GM12878 (cell line): ENCODE measurements at places on chromosomes 12 and 14. TPM values are rescaled to one million over a fixed set of nuclear protein-coding genes. Genes with fewer than 3 reads are reported as not detected.

GRCh38 chr12:115072712-115073111, 388.7 kb upstream of the TBX3 start:
- H3K4me3 ChIP-seq, result no peak overlapping the region
- DNase-seq, result no peak
- no peaks in the 10 kb centered on the region for H3K4me1 ChIP-seq
- no peak overlapping the region for H3K27ac ChIP-seq
- no peaks in the 10 kb centered on the region for H3K36me3 ChIP-seq

GRCh38 chr12:121697093-121697698, 15.4 kb upstream of the TMEM120B start:
- DNase-seq, result no peak
- H3K36me3 ChIP-seq, result no peaks in the 10 kb centered on the region
- H3K27ac ChIP-seq, result no peak overlapping the region
- no peaks in the 10 kb centered on the region for H3K27me3 ChIP-seq

- no peaks in the 10 kb centered on the region for H3K27me3 ChIP-seq
- no peaks in the 10 kb centered on the region for H3K36me3 ChIP-seq
- H3K4me1 ChIP-seq, result no peaks in the 10 kb centered on the region
- no peak for DNase-seq
Observed at GRCh38 chr14:54688229-54688628, 121.3 kb downstream of the SAMD4A start.

GRCh38 chr14:67413806-67414769, 2.1 kb upstream of the PLEK2 start:
- no peaks in the 10 kb centered on the region for H3K4me1 ChIP-seq
- H3K27me3 ChIP-seq, result no peaks in the 10 kb centered on the region; the same call in 1 of the 2 replicates
- H3K36me3 ChIP-seq, result no peaks in the 10 kb centered on the region
- DNase-seq, result no peak
- H3K4me3 ChIP-seq, result no peak overlapping the region

- H3K36me3 ChIP-seq, result no peaks in the 10 kb centered on the region
- no peaks in the 10 kb centered on the region for H3K4me1 ChIP-seq
- no peak overlapping the region for H3K27ac ChIP-seq
- no peak for DNase-seq
Observed at GRCh38 chr12:8661751-8662150, 875 bp downstream of the MFAP5 start.

DNA sequence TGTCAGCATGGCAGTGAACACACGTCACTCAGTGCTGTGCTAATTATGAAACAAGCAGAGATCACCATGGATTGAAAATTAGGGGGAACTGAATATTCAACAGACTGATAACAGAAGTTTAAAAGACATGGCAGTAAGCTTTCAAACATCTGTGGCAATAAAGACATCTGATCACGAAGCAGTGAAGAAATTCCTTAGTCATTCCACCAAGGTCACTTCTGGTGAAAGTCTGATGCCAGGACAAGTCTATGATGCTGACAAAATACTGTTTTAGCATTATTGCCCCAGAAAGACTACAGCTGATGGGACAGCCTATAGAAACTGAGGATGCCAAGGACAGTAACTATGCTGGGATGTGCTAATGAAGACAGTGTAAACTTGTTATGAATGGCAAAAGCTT, 126.9 kb upstream of the RBM19 start:
- DNase-seq, result no peak
- no peak overlapping the region for H3K4me3 ChIP-seq
- no peaks in the 10 kb centered on the region for H3K27me3 ChIP-seq
- H3K36me3 ChIP-seq, result no peaks in the 10 kb centered on the region

GRCh38 chr12:92614502-92614901, 88.3 kb upstream of the PLEKHG7 start:
- DNase-seq, result no peak
- no peak overlapping the region for H3K27ac ChIP-seq
- no peaks in the 10 kb centered on the region for H3K36me3 ChIP-seq
- no peaks in the 10 kb centered on the region for H3K4me1 ChIP-seq

DNA sequence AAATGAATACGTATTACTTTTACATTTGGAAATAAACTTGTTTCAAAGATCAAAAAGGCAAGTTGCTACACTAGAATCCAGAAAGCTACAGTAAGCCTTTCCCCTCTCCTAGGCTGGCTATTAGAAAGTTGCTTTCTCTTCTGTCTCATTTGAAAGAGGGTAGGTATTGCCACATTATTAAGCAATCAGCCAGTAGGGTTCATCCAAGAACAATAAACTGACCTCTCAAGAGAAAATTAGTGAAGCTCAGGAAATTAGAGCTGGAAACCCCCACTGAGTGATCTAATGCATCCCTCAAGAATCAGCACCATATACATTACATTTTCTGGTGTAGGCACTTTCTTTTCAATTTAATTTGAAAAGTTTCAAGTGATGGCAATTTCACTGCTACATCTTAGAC, 4.5 kb upstream of the TMEM233 start:
- no peaks in the 10 kb centered on the region for H3K36me3 ChIP-seq
- H3K27me3 ChIP-seq, result no peaks in the 10 kb centered on the region; the same call in 1 of the 2 replicates
- no peak overlapping the region for H3K4me3 ChIP-seq

GRCh38 chr12:12081836-12082497, 11.2 kb downstream of the BCL2L14 start:
- no peaks in the 10 kb centered on the region for H3K4me1 ChIP-seq
- peak; percentile 39 for DNase-seq

GRCh38 chr14:96370528-96370927, 7.2 kb downstream of the GSKIP start:
- 0 out of 2 replicates have a peak, but pooled peaks cover 2% of the 10 kb centered on the region for H3K36me3 ChIP-seq
- no peak for DNase-seq
- H3K27ac ChIP-seq, result no peak overlapping the region

DNA sequence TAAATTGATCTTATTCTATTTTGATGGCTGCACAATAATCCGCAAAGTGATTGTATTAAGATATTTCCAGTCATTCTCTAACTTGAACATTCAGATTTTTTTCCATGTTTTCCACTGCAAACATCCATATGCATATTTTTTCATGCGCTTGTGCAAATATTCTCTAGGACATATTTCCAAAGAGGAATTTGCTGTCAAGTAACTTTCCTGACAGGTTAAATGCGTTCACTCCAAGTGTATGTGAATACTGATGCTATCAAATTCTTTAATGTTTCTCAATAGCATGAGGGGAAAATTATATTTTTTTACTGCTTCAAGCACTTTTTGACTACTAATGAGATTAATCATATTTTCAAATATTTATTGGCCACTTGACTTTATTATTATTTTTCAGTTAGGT, 135.3 kb upstream of the LGR5 start:
- H3K27me3 ChIP-seq, result no peaks in the 10 kb centered on the region
- H3K4me1 ChIP-seq, result no peaks in the 10 kb centered on the region
- no peaks in the 10 kb centered on the region for H3K36me3 ChIP-seq
- no peak overlapping the region for H3K4me3 ChIP-seq

GRCh38 chr12:69469854-69470188, 367 bp upstream of the FRS2 start:
- no peaks in the 10 kb centered on the region for H3K27me3 ChIP-seq
- H3K36me3 ChIP-seq, result no peaks in the 10 kb centered on the region
- peaks cover 8% of the 10 kb centered on the region; the same call in 1 of the 2 replicates for H3K4me1 ChIP-seq
- H3K27ac ChIP-seq, result peak overlapping the region; percentile 91

DNA sequence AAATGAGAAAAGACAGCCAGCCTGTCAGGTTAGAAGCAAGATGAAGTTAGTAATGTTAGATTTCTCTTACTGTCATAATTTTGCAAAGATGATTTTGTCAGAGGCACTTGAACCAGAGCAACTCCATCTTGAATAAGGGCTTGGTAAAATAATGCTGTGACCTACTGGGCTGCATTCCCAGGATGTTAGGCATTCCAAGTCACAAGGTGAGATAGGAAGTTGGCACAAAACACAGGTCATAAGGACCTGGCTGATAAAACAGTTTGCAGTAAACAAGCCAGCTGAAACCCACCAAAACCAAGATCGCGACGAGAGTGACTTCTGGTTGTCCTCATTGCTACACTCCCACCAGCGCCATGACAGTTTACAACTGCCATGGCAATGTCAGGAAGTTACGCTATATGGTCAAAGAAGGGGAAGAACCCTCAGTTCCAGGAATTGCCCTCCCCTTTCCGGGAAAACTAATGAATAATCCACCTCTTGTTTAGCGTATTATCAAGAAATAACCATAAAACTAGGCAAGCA, 1313.5 kb upstream of the TMEM132C start:
- no peak for DNase-seq
- no peak overlapping the region for H3K4me3 ChIP-seq
- no peaks in the 10 kb centered on the region for H3K4me1 ChIP-seq
- no peaks in the 10 kb centered on the region for H3K27me3 ChIP-seq
- H3K36me3 ChIP-seq, result no peaks in the 10 kb centered on the region

- no peak overlapping the region for H3K4me3 ChIP-seq
- no peaks in the 10 kb centered on the region for H3K4me1 ChIP-seq
- H3K27me3 ChIP-seq, result no peaks in the 10 kb centered on the region
- no peak overlapping the region for H3K27ac ChIP-seq
- no peak for DNase-seq
Observed at GRCh38 chr12:43815416-43815815, 9.3 kb upstream of the TWF1 start.

DNA sequence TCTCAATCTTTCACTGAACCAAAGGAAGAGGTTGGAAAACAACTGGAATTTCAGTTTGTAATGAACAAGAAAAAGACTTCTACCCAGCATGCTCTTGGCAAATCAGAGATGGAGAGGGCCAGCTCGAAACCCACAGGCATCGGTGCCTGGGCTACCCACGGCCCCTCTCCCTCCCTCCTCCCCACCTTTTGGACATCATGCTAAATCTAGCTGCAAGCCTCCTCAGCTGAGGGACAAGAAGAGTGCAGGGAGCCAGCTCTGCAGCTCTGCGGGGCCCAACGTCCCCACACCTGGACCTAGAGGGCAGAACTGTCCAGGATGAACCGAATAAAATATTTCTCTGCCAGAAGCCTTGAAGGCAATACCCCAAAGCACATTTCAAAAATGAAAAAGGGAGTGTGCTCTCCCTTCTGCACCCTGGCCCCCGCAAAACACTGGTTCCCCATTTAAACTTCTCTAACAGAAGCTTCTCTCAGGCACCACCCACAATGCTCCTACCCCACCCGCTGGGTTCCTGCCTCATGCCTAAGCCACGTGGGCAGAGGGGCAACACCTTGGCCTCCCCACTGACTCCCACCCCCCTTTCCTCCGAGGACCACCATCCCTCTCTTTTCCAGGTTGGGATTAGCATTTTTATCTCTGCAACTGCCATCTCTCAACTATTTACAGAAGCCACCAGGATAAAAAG, 8.2 kb downstream of the CAMKK2 start:
- H3K4me3 ChIP-seq, result no peak overlapping the region
- no peak overlapping the region for H3K27ac ChIP-seq
- H3K36me3 ChIP-seq, result no peaks in the 10 kb centered on the region
- H3K27me3 ChIP-seq, result no peaks in the 10 kb centered on the region

- no peak for DNase-seq
- H3K27ac ChIP-seq, result no peak overlapping the region
- H3K27me3 ChIP-seq, result no peaks in the 10 kb centered on the region
- H3K36me3 ChIP-seq, result no peaks in the 10 kb centered on the region
- no peak overlapping the region for H3K4me3 ChIP-seq
- H3K4me1 ChIP-seq, result no peaks in the 10 kb centered on the region
Observed at GRCh38 chr12:16269946-16270345, 7.5 kb downstream of the SLC15A5 start.

- peaks cover 18% of the 10 kb centered on the region for H3K4me1 ChIP-seq
- H3K27ac ChIP-seq, result no peak overlapping the region
- no peaks in the 10 kb centered on the region; the same call in 1 of the 2 replicates for H3K27me3 ChIP-seq
- DNase-seq, result no peak
- H3K36me3 ChIP-seq, result no peaks in the 10 kb centered on the region
Observed at GRCh38 chr12:51976376-51977160, 25.1 kb downstream of the ACVR1B start.

DNA sequence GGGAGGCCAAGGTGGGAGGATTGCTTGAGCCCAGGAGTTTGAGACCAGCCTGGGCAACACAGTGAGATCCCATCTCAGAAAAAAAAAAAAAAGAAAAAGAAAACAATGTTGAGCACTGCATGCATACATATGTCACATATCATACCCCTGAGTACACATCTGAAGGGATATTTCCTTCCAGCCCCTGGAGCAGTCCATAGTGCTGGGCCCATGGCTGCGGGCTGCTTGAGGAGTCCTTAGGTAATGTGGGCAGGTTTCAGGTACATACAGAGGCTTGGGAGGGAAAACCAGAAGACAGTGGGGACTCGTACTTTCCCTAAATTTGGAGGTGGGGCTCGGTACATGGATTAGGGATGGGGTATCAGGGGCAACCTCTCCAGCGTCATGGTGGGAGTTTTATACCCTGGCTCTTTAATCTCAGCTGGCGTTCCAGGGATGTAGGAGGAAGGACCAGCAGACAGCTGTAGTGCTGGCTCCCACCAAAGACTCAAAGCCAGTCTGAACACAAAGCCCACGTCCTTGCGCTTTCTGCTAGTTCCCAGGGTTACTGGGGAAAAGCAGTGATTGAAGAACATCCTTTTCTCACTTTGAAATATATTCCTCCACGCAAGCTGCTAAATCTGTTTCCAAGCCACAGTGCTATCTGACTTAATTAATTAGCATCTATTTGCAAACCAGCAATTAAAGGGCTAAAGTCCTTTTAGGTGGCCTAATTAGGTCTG, 5.2 kb downstream of the OTUB2 start:
- H3K4me3 ChIP-seq, result no peak overlapping the region
- H3K27ac ChIP-seq, result no peak overlapping the region
- no peaks in the 10 kb centered on the region for H3K36me3 ChIP-seq
- no peaks in the 10 kb centered on the region for H3K27me3 ChIP-seq

GRCh38 chr12:82625523-82625922, 61.2 kb upstream of the TMTC2 start:
- H3K27ac ChIP-seq, result no peak overlapping the region
- H3K4me1 ChIP-seq, result no peaks in the 10 kb centered on the region
- no peak for DNase-seq
- H3K4me3 ChIP-seq, result no peak overlapping the region
- H3K36me3 ChIP-seq, result no peaks in the 10 kb centered on the region

GRCh38 chr12:29309320-29309902, 71.6 kb downstream of the ERGIC2 start:
- no peak overlapping the region for H3K4me3 ChIP-seq
- no peaks in the 10 kb centered on the region for H3K27me3 ChIP-seq

DNA sequence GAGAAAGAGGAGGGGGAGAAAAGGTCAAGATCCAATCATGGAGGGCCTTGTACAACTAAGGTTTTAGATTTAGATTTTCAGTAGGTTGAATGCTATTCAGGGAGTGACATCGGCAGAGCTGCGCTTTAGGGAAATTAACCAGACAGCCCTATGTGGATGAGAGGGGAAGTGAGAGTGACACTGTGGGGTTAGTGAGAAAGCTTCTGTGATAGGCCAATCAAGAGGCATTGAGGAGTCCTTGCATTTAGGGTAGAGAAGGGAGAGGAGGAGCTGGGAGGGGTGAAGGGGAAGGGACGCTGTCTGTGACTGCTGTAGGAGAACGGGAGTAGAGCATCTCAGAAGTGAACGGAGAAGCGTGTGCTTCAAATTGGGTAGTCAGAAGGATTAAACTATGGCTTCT, 3.4 kb downstream of the HSD17B6 start:
- H3K27me3 ChIP-seq, result no peaks in the 10 kb centered on the region
- DNase-seq, result peak; percentile 70
- no peak overlapping the region for H3K4me3 ChIP-seq
- H3K36me3 ChIP-seq, result no peaks in the 10 kb centered on the region
- H3K4me1 ChIP-seq, result peaks cover 12% of the 10 kb centered on the region

GRCh38 chr12:99413751-99414150, 233.8 kb upstream of the GARIN6 start:
- no peaks in the 10 kb centered on the region for H3K27me3 ChIP-seq
- no peak overlapping the region for H3K4me3 ChIP-seq
- DNase-seq, result no peak
- no peaks in the 10 kb centered on the region for H3K36me3 ChIP-seq
- no peaks in the 10 kb centered on the region for H3K4me1 ChIP-seq
- H3K27ac ChIP-seq, result no peak overlapping the region

The CLSTN3 gene
- 17.1 and 24.7 TPM in 2 replicates for total RNA-seq

The HOMEZ gene
- total RNA-seq, result 15.2 and 15.3 TPM in 2 replicates

The MYRFL gene
- total RNA-seq, result 0.38 and 0.72 TPM in 2 replicates

The USP15 gene
- total RNA-seq, result 84.8 and 85.1 TPM in 2 replicates

The NGB gene
- total RNA-seq, result not detected in 2 replicates

The PRKD1 gene
- 0.56 TPM in 1 of 2 replicates, not detected in the other for total RNA-seq

The HELB gene
- total RNA-seq, result 5.8 and 6.4 TPM in 2 replicates

The PTPRR gene
- total RNA-seq, result 0.15 and 0.27 TPM in 2 replicates

The GLTP gene
- total RNA-seq, result 21.9 and 23.9 TPM in 2 replicates

The RBP5 gene
- not detected in 2 replicates for total RNA-seq
